ENCODE measurements at places on chromosomes 3 and 15.
A peak's percentile ranks its signal among the peaks of the same experiment; 100 is the strongest.

- DNase-seq = no peak
These were observed 115.8 kb downstream of the IQCH start for GRCh38 chr15:67370206-67370954.

DNA sequence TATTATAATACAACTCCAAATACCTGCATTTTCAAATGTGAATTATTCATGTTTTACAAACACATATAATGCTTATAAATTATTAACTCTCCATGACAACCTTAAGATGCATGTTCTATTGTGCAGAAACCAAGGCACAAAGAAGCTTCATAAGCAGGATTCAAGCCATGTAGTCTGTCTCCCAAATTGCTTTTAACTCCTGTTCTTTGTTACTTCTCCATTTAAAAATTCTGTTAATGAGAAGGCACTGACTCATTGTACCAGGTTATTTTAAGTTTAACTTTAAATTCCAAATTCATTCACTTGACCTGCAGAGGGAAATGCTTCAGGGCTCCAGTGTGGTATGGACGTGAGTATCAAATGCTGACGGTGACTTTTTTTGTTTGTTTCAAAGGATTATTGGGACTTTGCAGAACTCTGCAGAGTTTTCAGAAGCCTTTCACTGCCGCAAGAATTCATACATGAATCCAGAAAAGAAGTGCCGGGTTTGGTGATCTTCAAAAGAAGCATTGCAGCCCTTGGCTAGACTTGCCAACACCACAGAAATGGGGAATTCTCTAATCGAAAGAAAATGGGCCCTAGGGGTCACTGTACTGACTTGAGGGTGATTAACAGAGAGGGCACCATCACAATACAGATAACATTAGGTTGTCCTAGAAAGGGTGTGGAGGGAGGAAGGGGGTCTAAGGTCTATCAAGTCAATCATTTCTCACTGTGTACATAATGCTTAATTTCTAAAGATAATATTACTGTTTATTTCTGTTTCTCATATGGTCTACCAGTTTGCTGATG lies 100.0 kb downstream of the MME start:
- DNase-seq = no peak

- no peak for DNase-seq
These were observed 42.1 kb downstream of the IQCH start for GRCh38 chr15:67296684-67297083.

DNA sequence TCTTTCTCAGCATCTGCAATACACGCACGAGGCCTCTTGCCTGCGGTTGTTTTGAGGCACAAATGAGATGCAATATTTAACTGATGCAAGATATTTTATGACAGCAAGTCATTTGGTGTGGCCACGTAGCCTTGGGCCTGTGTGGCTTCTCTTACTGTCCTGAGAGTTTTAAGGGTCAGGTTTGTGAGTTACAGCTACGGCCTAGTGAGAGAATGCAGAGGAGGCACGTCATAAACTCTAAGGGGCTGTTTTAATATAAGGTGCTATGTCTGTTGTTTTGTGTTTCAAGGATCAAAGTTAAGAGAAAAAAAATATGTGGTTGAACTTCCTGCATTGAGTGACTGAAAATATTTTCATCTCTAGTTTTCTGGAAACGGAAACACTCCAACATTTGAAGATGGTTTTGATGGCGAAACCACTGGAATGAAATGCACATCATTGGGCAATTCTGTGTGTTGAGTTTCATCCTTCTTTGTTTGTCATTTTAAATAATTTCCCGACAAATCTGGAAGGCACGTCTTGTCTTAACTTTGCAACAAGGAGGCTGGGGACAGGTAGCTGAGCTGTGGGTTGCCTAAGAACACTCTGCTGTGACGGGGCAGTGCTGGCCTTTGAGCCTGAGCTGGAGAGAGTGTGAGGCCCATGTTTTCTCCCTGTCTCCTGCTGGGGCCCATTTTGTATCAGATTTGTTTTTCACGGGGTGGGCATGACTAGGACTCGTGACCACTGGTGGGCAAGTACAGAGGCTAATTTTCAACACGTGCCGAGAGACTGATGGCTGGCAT lies 5.1 kb downstream of the APBA2 start:
- DNase-seq = no peak

DNA sequence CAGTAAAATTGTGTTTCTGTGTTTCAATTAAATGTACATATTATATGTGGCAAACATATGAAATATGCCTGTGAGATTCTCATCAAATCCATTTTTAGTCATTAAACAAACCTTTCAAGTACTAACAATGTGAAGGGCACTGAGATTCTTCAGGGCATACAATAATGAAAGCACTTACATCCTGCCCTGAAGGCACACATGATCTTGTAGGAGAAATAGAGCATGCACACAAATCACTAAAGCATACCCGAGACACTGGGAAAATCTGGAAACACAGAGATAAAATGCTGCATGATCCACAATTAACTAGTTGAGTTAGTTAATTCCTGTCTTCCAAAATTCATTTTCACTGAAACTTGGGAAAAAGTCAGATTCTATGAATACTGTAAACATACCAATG lies 810.5 kb upstream of the NECTIN3 start:
- no peak for DNase-seq

- no peak for DNase-seq
These were observed 64.2 kb downstream of the MOBP start for GRCh38 chr3:39531665-39532064.

DNA sequence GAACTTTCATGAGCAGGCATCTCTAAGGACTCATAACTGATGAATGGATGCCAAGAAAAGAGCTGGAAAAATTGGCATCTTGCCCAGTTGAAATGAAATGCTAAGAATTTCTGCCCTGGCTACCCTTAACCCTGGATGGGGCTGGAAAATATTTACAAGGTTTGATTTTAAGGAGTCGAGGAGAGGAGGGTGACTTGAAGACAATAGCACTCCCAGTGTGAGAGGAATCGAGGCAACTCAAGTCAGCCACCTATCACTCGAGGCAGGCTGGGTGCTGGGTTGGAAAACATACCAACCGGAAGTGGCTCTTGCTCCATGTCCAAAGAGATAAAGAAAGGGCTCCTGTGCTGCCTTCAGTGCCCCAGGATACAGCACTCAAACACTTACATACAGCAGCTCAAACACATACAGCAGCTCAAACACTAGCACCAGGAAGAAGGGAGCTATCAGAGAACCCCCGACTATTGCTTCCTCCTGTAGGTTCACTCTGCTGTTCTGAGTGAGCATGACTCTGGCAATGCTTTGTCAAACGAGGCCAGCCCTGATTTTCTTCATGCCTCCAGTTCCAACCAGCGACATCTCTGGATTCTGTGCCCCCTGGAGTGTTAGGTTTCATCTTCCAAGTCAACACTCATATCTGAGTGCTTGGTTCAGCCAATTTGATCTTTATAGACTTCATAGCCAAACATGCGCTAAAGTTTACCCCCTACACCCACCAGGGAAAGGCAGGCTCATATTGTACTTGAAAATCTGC lies 4.9 kb downstream of the PRICKLE2 start:
- DNase-seq = no peak

DNA sequence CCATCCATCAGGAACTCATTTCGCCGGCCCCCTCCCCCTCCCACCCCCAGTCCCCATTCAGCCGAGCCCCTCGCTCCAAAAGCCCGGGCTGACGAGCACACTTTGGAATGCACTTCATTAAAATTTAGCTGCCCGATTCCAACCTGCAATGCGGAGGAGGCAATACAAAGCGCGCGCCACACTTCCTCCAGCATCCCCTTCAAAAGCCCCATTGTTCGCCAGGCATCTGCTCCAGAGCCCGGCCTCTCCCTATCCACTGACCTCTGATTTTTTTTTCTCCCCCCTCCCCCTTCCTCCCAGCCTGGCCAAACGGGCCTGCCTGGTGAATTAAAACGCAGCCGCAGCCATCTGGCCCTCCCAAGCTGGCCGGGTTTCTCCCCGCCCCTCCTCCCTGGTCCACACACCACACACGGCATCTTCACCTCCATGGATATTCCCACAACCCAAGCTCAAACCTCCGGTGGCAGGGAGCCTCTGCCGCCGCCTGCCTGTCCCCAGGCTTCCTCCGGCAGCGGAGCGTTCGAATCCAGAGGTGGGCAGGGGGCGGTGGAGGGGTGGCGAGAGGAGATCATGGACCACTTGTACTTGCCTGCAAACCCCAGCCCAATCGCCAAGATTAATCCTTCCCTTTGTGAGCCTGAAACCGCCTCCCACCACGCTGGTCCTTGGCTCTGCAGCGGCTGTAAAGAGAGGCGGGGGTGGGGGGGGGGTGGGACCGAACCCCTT lies 441.3 kb downstream of the MAGI1 start:
- DNase-seq = no peak

GRCh38 chr3:46297658-46298423 lies 55.6 kb downstream of the CCR3 start:
- no peak for DNase-seq

DNA sequence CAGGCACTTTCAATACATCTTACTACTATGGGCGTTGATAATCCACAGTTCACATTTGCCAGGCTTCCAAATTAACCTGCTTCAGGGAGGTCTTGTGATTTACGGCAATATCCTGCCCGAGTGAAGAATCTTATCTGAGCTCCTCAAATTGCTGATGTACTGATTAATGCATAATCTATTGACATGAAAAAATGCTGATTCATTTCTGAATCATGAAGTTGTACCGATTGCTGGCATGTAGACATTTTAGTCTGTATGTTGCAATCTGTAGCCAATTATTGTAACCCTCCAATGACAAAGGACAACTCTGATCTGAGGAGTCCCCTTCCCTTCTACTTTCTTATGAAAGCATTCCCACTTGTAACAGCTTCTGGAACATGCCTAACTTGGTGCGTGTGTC lies 97.2 kb downstream of the SEC22A start:
- DNase-seq = no peak

GRCh38 chr15:98983334-98983733 lies 24.3 kb downstream of the PGPEP1L start:
- no peak for DNase-seq

DNA sequence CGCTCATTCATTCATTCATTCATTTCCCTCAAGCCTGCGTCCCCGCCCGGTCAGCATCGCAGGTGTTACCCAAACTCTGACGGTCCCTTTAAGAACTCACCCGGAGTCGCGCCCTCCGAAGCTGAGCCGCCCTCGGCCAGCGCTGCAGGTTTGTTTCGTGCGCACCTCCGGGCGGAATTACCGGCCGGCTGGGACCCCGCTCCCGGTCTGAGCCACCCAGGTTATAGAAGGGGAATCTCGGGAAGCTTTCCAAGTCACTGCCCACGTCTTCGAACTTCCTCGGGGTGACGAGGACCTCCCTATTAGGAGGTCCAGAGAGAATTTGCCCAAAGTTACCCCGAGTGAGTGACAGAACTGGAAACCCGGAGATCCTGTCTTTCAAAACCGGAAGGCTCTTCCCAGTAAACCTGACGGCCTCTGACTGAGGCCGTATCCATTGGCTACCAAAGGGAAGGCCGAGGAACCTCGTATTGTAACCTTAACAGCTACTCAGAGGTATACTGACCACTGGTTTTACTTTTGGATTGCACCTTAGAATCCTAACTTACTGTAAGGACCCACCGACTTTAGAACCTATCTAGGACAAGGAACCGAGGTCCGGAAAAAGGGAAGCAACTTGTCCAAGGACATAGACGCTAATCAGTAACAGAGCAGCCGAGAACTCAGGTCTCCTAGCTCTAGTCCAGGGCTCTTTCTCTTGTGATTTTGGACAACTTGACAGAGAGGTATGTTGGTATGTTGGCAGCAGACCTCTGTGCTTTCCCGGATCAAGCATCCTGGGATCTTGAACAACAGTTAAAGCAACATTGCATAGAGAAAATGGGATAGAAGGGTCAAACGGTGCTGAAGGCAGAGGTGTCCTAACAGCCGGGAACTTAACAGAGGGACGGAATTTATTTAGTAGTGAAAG lies 788 bp upstream of the DLG1 start:
- DNase-seq = peak; percentile 21

- no peak for DNase-seq
These were observed 202.5 kb upstream of the HES1 start for GRCh38 chr3:193933451-193933850.

DNA sequence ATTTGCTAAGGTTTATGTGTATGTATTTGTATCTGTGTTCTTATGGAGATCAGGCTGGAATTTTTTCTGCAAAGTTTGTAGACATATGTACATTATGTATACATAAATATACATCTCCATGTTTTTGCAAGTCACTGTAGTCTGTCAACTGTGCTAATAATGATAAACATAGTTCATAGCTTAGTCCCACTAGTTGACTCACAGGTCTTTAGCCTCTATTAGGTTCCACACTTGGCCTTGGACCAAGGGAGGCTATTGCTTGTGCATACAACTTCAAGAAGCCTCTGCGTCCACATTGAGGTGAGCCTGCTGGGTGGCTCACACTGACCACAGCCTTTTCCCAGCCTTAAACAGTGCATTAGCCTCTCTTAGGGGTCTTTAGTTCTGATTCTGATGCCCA lies 243.8 kb upstream of the PEX5L start:
- DNase-seq = no peak

DNA sequence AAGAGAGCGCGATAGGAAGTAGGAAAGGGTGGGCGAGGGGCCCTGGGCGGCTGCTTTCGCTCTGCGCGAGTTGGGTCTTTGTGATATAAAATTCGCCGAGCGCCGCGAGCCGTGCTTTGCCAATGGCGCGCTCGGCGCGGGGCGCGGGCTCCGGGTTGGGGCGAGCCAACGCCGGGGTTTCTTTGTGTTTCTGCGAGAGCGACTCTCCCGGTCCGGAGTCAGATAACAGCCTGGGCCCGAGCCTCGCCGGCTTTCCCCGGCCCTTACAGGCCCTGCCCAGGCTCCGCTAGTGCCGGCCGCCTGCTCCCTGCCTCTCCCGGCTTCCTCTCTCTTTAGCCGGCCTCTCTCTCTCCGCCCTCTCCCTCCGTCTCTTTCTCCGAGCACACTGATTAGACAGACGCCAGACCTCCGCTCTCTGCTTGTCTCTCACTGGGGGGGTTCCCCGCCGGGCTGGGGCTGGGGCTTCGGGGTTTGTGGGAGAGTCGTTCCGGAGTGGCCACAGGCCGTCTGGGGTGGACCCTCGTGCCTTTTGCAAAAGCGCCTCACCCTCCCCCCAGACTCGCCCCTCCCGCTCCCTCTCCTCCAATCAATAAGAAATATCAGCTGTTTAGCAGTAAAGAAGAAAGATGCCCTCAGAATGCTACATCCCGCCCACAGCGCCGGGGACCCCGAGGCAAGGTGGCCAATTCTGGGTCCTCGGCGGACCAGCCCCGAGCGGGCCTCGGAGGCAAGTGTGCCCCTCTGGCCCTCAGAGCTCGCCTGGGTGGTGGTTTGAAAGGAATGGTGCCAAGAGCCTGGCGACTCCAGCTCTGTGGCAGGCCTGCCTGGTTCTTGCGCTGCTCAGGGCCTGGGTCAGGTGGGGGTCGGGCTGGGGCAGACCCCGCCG lies 2.9 kb downstream of the NR2F2 start:
- DNase-seq = no peak

- no peak for DNase-seq
These were observed 91.2 kb downstream of the FILIP1L start for GRCh38 chr3:100023150-100023549.

DNA sequence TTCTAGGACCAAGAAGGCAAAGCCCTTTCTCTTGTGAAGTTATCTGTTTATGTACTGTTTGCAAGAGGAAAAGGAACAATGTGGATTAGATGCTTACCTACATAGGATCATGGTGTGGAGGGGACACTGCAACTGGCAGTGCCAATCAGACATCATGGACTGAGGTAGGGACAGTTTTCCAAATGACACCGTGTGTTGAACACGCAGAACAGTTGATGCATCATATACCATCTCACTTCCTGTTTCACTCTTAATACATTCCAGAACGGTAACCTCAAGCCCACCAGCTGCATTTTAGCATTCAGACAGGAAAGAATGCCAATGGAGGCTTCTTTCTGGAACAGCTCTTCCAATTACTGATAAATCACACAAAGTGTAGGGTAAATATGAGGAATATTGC lies 397.7 kb upstream of the LMCD1 start:
- no peak for DNase-seq

GRCh38 chr15:69934607-69935006 lies 163.1 kb downstream of the TLE3 start:
- no peak for DNase-seq

Measured in activated T-cell treated with anti-CD3 and anti-CD28 coated beads for 48 hours (primary cell).